K562 (cell line): ENCODE measurements at places on chromosomes 16 and 17.

GRCh38 chr17:17269926-17270773 is 10.9 kb downstream of the COPS3 start:
- no peak for DNase-seq

DNA sequence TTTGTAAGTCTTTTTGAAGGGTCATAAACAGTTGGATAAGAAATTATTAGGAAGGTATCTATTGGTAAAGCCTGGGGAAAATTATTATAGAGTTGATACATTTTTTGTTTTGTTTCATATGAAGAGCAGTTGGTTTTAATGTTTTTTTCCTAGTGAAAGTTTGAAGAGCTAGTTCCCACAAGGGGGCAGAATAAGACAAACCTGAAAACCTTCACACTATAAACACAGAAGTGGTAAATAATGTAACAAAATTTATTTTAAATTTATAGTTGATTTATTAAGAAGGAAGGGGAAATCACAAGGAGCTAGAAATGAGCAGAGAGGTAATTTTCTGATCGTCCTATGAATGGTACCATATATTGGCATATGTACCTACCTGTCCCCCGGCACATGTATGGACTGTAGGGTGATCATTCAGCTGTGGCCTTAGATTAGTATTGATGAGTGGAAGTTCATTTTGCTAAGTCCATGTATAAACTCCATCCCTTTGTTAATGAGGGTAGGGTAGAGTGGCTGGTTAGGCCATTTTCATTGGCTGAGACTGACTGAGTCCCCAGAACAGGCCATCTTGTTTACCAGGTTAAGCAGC is 116.3 kb downstream of the TANC2 start:
- peak; percentile 26 for DNase-seq

GRCh38 chr17:36934692-36935630 is 2.3 kb upstream of the LHX1 start:
- no peak for DNase-seq

GRCh38 chr16:1981398-1981836 is at the start of gene NOXO1:
Gene NOXO1, minus strand, starts transcription at chr16:1981469. Its CDS starts 290 bp downstream, at chr16:1981179.
- DNase-seq, result no peak

GRCh38 chr16:49150341-49150740 is 131.3 kb downstream of the CBLN1 start:
- no peak for DNase-seq

DNA sequence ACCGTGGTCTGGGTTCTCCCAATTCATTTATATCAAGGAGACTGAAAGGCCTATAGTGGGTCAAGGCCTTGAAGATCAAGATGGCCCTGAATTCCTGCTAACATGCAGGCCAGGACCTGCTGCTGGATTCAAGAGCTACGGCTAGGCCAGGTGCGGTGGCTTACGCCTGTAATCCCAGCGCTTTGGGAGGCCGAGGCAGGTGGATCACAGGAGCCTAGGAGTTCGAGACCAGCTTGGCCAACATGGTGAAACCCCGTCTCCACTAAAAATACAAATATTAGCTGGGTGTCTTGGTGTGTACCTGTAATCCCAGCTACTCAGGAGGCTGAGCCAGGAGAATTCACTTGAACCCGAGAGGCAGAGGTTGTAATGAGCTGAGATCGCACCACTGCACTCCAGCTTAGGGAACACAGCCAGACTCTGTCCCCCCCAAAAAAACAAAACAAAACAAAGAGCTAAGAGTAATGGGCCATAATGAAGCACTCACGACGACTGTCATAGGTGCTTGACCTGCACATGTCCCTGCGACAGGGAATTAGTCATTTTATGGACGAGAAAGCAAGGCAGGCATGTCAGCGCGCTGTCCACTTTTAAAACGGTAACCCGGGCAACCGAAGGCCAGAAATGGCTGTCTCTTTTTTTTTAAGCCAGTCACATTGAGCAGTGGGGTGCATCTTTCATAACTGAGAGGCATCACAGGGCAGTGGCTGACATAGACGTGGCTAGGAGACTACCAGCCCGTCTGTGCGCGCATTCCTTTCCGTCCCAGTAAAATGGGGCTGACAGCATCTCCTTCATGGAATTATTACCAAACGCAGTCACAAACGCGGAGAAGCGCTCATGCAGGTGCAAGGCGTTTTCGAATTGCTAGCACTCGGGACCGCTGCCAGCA is 1.0 kb upstream of the FBRS start:
- no peak for DNase-seq

- no peak for DNase-seq
Observed at GRCh38 chr17:81641825-81642489, 5.0 kb downstream of the TSPAN10 start.

DNA sequence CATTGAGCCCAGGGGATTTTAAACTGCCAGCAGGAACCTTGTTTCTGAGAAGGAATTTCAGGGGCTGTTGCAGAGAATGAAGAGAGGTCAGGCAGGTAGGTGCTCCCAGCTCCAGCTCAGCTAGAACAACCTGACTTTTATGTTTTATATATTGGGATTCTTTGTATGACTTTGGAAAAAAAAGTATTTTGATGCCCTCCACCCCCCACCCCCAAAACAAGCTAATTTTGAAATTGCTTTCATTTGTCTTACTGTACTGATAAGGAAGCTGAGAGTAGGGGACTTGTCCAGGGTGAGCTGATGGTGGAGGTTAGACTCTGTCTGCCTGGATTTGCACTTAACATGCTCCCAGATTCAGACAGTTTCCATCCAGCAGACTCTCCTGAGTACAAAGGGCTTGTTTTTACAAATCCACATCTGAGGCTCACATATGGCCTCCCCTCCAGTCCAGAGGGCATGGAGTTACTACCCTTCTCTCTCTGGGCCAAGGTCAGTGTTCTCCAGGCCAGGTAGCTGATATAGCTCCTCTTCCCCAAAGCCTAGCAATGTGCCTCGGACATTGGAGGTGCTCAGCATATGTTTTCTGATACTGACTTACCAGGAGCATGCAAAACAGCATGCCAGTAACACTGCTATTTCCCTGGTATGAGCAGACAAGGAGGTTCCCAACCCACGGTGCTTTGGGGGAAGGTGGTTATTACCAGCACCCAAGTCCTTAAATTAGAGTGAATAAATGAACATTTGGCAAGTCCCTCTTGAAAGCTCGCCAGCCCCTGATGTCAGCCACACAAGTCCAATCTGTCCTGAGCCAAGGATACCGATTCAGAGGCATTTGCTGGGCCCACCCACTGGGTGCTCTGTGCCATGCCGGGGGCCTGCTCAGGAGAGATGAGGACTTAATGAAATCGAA is 11.3 kb downstream of the STX1B start:
- no peak for DNase-seq
